Activated CD4-positive, alpha-beta T cell treated with anti-CD3 and anti-CD28 coated beads for 4 hours (primary cell): ENCODE measurements at places on chromosomes 4 and X.

GRCh38 chr4:39023059-39023458 is 9.2 kb downstream of the TMEM156 start:
- no peak for DNase-seq

DNA sequence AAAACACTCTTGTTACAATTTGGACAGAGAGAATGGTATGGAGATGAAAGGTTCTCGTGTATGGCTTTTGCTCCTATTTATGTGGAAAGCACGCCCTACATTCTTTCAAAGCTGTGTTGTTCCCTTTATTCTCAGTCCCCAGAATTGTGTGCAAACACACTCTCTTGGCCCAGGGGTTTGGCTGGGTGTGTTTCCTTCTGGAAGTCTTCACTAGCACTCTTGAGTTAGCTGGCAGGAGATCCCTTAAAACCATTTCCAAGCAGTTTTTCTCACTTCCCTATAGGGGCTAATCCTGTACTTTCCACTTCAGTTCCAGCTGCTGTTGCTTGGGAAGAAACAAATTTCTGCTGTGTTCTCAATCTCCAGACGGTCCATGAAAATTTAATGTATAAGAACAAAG is 35.1 kb downstream of the FHL1 start:
- DNase-seq, result no peak

GRCh38 chr4:145814246-145814645 is 124.4 kb downstream of the ZNF827 start:
- no peak for DNase-seq

- DNase-seq, result no peak
These were observed at the start of gene DUSP9 for GRCh38 chrX:153646620-153647373. TSS of gene DUSP9 (plus strand) at chrX:153647203. CDS start at chrX:153647954, 751 bp downstream.

DNA sequence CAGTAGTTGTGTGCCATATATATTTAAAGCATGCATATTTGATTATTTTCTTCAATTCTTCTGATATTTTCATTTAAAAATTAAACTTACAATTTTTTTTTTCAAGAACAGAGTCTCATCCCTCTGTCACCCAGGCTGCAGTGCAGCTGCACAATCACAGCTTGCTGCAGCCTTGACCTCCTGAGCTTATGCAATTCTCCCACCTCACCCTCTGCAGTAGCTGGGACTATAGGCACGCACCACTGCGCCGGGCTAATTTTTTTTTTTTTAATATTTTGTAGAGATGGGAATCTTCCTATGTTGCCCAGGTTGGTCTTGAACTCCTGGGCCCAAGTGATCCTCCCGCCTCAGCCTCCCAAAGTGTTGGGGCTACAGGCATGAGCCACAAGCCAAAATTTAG is 5.8 kb upstream of the DCLK2 start:
- no peak for DNase-seq

DNA sequence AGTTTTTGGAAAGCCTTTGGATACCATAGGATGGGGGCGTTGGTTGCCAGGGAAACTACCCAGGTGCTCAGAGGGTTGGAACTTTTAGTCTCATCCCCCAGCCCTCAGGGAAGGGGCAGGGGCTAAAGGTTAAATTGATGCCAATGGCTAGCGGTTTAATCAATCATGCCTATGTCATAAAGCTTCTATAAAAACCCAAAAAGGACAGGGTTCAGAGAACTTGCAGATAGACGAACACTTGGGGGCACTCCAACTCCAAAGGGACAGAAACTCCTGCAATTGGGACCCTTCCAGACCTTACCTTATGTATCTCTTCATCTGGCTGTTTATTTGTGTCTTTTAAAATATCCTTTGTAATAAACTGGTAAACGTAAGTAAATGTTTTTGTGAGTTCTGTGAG is 30.0 kb upstream of the GPR173 start:
- no peak for DNase-seq

DNA sequence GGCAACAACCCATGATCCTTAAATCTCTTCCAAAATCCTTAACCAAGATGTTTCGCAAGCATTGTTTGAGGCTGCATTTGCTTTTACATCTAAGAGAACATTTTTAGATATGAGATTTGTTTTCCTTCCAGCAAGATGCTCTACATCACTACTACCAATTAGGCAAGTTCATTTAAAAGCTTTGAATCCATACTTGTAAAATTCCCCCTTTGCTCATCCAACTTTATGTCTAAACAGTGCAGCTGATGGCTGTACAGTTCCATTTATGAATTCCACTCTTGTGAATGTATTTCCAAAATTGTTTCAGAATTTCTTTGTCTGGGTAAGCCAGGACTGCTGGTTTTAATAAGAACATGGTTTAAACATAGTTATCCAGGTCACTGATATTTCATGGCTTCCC is 31.5 kb downstream of the RAI2 start:
- DNase-seq, result no peak

DNA sequence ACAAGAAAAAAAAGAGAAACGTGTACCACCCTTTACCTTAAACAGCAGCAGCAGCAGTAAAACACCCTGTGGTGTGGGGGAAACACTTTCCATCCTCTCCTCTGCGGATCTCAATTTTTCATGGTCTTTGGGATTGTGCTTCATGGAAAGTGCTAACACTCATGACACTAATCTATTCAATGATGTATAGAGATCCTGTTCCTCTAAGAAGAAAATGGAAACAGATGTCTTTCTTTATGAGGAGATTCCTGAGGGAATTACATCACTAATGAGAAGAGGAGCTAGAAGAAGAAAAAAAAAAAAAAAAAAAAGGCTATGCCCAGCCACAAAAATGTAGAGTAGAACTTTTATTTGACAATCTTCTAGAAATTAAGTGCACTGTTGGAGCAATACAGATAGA is 62.9 kb upstream of the NDST3 start:
- DNase-seq, result no peak

- DNase-seq, result no peak
These were observed 100.7 kb upstream of the HCCS start for GRCh38 chrX:11010476-11010875.

- no peak for DNase-seq
These were observed 2323.6 kb upstream of the TENM3 start for GRCh38 chr4:179919587-179919986.

DNA sequence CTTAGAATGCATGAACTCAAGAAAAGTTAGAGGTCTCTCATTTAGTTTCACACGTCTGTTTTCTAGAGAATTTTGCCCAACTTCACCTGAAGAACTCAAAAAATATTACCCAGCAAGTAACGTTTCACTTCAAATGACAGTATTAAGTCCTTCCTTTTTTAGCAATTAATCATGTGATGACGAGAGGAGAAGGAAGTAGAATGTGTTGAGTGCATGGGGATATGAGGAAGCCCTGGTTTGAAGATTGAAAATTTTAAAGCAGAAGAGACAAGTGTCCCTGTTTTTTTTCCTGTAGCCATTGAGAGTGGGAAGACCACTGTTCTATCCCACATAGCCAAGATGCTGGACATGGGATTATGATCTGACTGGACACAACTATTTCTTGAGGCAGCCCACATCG is 406.3 kb upstream of the CPEB2 start:
- no peak for DNase-seq

DNA sequence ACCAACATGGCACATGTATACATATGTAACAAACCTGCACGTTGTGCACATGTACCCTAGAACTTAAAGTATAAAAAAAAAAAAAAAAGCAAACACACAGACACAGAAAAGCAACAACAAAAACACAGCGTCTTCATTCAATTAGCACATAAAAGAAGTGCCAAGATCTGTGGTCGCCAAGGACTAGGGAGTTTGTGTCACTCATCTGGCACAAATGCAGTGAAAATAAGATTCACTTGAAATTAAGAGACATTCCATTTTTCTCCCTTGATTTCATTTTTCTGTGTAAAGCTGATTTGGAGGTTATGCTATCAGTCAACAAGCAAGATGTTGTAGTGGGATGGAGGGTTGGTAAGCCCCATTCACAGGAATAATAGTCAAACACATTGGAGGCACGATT is 115.3 kb downstream of the FAT4 start:
- no peak for DNase-seq

DNA sequence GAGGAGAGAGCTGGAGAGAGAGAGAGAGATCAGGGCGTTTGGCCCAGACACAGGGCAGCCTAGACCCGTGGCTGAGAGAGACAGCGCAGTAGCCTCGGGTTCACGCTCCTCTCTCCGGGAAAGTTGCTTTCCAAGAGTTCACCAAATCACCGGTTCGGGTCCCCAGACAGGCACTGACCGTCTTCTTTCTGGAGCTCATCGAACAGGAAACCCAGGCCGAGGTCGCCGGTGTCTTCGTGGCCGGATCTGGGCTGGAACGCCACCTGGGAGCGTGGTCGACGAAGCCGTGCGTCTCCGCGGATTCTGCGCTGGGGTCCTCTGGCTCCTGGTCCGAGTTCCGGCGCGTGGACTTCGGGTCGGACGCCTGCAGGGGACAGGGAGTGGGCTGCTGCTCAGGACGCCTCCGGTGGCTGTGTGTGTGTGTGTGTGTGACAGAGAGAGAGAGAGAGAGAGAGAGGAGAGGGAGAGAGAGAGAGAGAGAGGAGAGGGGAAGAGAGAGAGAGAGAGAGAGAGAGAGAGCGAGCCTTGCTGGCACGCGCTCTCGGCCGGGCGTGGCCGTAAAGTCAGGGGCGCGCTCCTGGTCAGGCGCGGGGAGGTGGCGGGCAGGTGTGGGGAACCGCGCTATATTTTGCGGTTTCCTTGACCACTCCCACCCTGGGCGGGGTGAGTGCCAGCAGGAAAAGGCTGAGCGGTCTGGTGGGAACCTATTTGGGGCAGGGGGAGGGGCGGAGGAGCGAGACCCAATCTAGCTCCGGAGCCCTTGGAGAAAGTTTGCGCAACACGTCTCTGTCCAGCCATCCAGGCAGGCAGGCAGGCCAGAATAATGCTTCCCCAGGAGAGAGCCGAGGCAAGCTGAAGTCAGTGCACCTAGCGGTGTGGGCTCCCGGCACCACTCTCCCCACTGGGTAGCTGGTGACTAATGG is 62.1 kb downstream of the RHOXF2B start:
- no peak for DNase-seq

DNA sequence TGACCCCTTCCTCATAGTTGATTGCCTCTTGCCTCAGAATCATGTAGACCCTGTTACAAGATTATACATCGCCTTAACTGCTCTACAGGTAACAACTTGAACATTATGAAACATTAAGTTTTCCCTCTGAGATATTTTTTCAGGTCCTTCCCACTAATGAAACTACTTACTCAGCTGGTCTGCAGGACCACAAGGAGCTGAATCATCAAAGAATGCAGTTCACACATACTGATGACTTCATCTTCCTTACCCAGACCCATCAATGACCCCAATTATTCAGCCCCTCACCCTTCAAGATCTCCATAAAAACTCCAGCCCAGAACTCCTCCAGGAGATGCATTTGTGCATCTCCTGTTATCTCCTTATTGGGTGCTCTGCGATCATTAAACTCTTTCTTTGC is 720.9 kb downstream of the RAPGEF2 start:
- DNase-seq, result no peak

- no peak for DNase-seq
These were observed 1222.4 kb upstream of the PRKX start for GRCh38 chrX:4935846-4936245.

GRCh38 chr4:135185256-135185655 is 983.7 kb upstream of the PABPC4L start:
- DNase-seq, result no peak

- no peak for DNase-seq
These were observed 40.4 kb upstream of the PAPSS1 start for GRCh38 chr4:107760281-107760947.

- no peak for DNase-seq
These were observed 72.2 kb upstream of the PPP3CA start for GRCh38 chr4:101419336-101420135.

GRCh38 chr4:67776746-67777145 is 22.6 kb upstream of the GNRHR start:
- DNase-seq, result no peak

DNA sequence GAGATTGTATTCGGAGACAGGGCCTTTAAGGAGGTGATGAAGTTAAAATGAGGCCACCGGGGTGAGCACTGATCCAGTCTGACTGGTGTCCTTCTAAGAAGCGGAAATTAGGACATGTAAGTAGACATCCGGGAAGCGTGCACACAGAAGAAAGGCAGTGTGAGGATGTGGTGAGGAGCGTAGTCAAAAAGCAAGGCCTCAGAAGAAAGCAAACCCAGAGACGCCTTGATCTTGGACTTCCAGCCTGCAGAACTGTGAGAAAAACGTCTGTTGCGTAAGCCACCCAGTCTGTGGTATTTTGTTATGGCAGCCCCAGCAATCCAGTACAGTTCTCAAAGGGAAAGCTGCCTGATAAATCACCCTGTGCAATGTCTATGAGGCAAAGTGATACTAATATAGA is 153.5 kb downstream of the KCNIP4 start:
- no peak for DNase-seq

DNA sequence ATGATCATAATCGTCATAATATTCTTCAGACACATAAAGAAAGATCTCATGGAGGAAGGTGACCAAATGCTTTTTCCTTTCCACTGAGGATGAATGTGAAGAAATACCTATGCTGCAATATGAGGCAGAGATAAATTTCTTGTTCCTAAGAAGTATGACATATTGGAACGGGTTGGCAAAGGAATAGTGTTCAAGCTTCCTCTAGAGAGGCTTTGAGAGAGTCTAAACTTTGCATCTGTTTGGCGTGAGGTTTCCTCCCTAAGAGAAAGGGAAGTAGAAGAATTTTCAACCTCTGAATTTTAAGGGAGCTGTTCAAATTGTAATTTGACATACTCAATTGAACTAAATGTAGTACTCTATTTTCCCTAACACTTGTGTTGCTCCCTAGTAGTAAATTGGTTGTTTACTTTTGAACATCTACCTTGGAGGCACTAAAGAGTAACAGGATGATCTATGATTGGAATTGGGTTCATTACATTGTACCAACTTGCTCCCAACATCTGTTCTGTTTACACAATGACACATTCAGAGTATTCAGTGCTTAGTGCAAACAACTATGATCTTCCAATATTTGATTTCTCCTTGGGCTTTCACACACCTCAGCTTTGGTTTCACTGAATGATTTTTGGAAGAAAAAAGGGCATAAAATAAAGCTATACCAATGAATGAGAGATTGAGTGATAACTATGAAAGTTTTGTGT is 122.0 kb downstream of the CORIN start:
- DNase-seq, result no peak

DNA sequence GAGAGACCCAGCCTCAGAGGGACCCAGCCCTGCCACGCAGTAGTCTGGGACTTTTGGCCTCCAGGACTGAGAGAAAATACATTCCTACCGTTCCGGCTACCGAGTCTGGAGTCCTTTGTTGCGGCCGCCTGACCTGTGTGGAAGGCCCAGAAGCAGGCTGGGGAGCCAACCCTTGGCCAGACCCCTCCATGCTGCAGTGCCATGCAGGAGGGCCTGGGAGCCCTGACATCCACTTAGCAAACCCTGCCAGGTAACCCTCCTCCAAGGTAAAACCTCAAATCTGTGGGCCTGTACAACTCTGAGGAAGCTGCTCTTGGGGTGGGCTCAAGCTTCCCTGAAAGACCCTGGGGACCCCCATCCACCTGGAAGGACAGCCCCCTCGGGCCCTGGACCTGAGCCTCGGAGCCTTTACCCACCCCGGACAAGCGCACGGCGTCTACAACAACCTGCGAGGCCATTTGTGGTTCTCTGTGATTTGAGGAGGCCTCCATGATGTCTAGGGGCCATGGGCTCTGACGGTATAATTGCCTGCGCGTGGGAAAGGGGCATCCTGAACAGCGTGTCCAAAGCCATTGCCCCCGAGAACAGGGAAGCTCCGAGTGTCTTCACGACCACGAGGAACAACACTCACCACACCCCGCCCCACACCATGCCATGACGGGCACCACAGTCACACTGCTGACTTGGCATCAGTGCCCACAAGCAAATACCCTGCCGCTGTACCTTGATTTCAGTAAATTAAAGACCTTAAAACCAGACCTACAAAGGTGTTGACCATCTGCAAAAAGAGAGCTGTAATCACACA is 58.7 kb downstream of the ZFYVE28 start:
- DNase-seq, result no peak
